ENCODE measurements at places on chromosomes 7 and 10.

- H3K27ac ChIP-seq: peak overlapping the region; percentile 74
- peaks cover 23% of the 10 kb centered on the region for H3K4me1 ChIP-seq
- H3K4me3 ChIP-seq: peak overlapping the region; percentile 91
Observed at GRCh38 chr10:31930023-31930751, 1.6 kb upstream of the ARHGAP12 start.

DNA sequence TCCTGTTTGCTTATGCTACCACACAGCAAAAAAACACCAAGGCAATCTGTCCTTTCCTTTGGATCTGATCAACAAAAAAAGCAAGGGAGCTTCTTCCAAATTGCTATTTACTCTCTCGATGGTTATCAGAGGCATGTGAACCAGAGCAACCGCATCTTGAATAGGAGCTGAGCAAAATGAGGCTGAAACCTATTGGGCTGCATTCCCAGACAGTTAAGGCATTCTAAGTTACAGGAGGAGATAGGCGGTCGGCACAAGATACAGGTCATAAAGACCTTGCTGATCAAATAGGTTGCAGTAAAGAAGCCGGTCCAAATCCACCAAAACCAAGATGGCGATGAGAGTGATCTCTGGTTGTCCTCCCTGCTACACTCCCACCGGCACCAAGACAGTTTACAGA lies 76.8 kb upstream of the FRMD4A start:
- DNase-seq: no peak
- no peak overlapping the region for H3K4me3 ChIP-seq
- H3K4me1 ChIP-seq: peaks cover 36% of the 10 kb centered on the region
- H3K27me3 ChIP-seq: peaks cover 10% of the 10 kb centered on the region

DNA sequence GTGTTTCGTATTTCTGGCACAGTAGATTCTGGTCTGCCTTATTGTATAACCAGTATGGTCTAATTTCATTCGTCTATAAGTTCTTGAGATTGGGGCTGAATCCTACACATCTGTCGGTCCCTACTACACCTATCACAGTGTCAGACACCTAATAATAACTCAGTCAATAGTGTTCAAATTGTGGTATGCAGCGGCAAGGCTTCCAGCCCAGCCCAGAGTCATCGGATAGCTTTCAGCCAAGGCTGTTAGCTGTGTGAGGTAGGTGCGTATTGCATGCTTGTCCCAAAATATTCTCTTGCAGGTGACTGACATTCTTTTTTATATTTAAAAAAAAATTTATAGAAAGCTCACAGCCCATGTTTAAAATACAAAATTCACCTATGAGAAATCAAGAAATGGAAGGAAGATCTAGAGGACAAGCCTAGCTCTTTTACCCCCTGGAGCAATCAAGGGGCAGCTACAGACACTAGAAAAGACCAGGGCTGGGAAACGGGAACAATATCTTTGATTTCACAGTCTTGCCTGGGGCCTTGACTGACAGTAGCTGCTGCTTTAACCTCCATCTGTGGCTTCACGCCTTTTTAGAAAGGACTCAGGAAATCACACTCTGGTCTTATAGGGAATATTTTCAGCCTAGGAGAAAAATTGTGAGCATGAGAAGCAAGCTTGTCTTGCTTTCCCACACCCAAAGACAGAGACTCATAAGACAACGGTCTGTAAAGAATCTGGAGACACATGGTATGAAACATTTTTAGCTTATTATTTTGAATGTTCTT lies 9.5 kb upstream of the ASB4 start:
- no peak overlapping the region for H3K4me3 ChIP-seq
- no peaks in the 10 kb centered on the region for H3K27me3 ChIP-seq
- DNase-seq: no peak
- peaks cover 26% of the 10 kb centered on the region for H3K4me1 ChIP-seq
- no peaks in the 10 kb centered on the region for H3K36me3 ChIP-seq

- H3K36me3 ChIP-seq: no peaks in the 10 kb centered on the region
- DNase-seq: no peak
Observed at GRCh38 chr10:52256832-52257691, 57.0 kb upstream of the DKK1 start.

- no peak for DNase-seq
- no peak overlapping the region for H3K4me3 ChIP-seq
- H3K4me1 ChIP-seq: peaks cover 3% of the 10 kb centered on the region
- no peaks in the 10 kb centered on the region for H3K36me3 ChIP-seq
- H3K27ac ChIP-seq: no peak overlapping the region
Observed at GRCh38 chr10:43225004-43225786, 41.7 kb downstream of the RASGEF1A start.

DNA sequence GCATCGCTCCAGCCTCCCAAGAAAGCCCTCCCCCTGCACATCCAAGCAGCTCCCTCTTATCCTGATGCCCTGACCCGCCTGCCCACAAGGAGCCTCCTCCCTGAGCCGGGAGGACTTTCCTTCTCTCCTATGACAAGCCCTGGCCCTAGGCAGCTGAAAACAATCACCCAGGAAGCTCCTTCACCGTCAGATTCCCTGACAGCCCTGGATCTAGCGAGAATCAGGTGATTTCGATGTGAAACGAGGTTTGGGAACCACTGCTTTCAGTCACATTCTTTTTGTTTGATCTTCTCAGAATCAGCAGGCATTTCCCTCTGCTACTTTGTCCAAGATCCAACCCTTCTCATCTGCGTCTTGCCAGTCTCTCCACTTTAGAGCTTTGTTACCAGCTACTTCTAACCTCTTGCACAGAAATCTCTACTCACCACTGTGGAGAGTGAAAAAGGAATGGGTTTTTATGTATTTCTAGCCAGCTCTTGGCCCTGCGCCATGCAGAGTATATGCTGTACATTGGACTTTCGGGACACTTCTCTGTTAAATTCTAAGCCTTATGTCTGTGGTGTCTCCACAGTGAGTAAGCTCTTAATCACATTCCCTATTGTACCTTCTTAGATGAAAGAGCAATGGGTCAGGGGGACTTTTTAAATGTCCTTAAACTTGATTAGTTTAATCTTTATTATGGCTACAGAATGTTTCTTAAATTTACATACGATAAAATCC lies 253.2 kb upstream of the C7orf33 start:
- H3K36me3 ChIP-seq: no peaks in the 10 kb centered on the region
- no peak overlapping the region for H3K27ac ChIP-seq
- peaks cover 76% of the 10 kb centered on the region for H3K27me3 ChIP-seq
- no peak overlapping the region for H3K4me3 ChIP-seq
- no peak for DNase-seq
- peaks cover 19% of the 10 kb centered on the region for H3K4me1 ChIP-seq

DNA sequence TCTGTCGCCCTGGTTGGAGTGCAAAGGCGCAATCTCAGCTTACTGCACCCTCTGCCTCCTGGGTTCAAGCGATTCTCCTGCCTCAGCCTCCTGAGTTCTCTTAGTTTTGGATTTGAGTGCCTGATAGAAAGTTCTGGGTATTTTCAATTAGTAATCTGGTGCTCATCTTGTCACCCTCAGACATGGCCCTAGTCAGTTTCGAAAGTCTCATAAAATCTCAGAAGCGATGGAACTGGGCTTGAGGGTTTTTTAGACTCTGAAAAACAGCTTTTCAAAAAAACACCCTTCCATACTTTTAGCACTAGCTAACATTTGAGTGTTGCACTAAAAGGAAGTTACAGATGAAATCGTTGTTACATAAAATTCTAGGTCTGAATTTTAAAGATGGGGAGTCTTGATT lies 9.4 kb upstream of the PIP4K2A start:
- no peaks in the 10 kb centered on the region for H3K36me3 ChIP-seq
- H3K27me3 ChIP-seq: peaks cover 3% of the 10 kb centered on the region
- H3K27ac ChIP-seq: no peak overlapping the region
- no peaks in the 10 kb centered on the region for H3K4me1 ChIP-seq
- H3K4me3 ChIP-seq: no peak overlapping the region

- no peaks in the 10 kb centered on the region for H3K36me3 ChIP-seq
- peaks cover 5% of the 10 kb centered on the region for H3K4me1 ChIP-seq
- no peaks in the 10 kb centered on the region for H3K27me3 ChIP-seq
- peak overlapping the region; percentile 59 for H3K27ac ChIP-seq
- H3K4me3 ChIP-seq: no peak overlapping the region
Observed at GRCh38 chr10:124596962-124597845, 135.6 kb downstream of the LHPP start.

All from progenitor cell of endocrine pancreas (in vitro differentiated cells).